ENCODE measurements at places on chromosomes 1 and 21.

- DNase-seq: no peak
These were observed 371.3 kb downstream of the VAV3 start for GRCh38 chr1:107593501-107594209.

- no peak for DNase-seq
These were observed 95.5 kb upstream of the MARK1 start for GRCh38 chr1:220432408-220432807.

GRCh38 chr1:226736908-226737818, 1.9 kb downstream of the ITPKB start:
- DNase-seq: peak; percentile 71

GRCh38 chr1:216535059-216535458, 111.8 kb upstream of the USH2A start:
- DNase-seq: no peak
